HepG2 (cell line): ENCODE measurements at places on chromosomes 13 and 19. TPM values are rescaled to one million over a fixed set of nuclear protein-coding genes. Genes with fewer than 3 reads are reported as not detected.

GPR12 gene
- not detected in 2 replicates for total RNA-seq

TTYH1 gene
- 10.6 and 19.9 TPM in 2 replicates for total RNA-seq

MBD3L2 gene
- not detected in 2 replicates for total RNA-seq

PROZ gene
- total RNA-seq: 2.1 and 5.6 TPM in 2 replicates

CGB8 gene
- not detected in 2 replicates for total RNA-seq

KLK10 gene
- not detected in 2 replicates for total RNA-seq

CCDC169 gene
- 0.33 and 0.38 TPM in 2 replicates for total RNA-seq

ZNF844 gene
- total RNA-seq: 3.2 and 6.0 TPM in 2 replicates

HCN2 gene
- not detected in 2 replicates for total RNA-seq

PDCD5 gene
- 332 and 370 TPM in 2 replicates for total RNA-seq

PCDH9 gene
- total RNA-seq: 0.09 and 0.11 TPM in 2 replicates

AP1M1 gene
- 43.6 and 46.1 TPM in 2 replicates for total RNA-seq

OSCAR gene
- not detected in 2 replicates for total RNA-seq

PDS5B gene
- 24.6 and 53.7 TPM in 2 replicates for total RNA-seq

- H3K4me3 ChIP-seq: no peak overlapping the region
- DNase-seq: no peak
- no peak overlapping the region for H3K27ac ChIP-seq
Observed at GRCh38 chr13:110307767-110308655, 927 bp downstream of the COL4A2 start.

DNA sequence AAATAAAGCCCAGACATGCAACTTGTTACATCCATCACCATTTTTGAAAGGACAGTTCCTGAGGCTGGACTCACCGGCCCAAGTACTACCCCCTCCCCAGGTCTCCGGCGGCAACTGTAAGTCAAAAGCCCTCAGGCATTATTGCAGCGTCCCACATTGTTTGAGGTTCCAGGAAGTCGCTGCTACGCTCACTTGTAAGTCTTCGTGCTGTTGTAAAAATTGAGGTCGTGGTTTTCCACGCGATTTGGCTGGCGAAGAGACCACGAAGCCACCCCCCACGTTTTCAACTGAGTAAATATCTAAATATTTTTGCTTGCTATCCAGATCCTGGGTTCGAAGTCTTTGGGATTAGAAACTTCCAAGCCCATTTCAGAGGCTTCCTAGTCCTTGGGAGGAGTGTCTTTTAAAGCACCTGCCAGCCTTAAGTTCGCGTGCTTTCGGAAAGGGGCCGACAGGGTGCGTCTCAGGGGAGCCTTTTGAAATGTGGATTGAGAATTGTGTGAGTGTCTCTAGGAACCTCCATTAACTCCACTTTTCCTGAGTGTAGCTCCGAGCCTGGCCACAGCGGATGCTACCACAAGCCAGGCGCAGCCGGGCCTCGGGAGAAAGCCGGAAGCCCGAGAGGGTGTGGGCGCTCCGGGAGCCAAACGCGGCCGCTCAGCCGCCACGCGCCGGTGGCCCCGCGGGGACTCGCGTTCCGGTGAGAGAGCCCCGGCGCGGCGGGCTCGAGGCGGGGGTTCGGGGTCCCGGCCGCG lies 434 bp upstream of the FNDC3A start:
- H3K27me3 ChIP-seq: peaks cover 12% of the 10 kb centered on the region; the same call in 2 of the 3 replicates
- H3K36me3 ChIP-seq: no peaks in the 10 kb centered on the region
- H3K4me1 ChIP-seq: peaks cover 32% of the 10 kb centered on the region
- H3K4me3 ChIP-seq: peak overlapping the region; percentile 88

GRCh38 chr19:46944123-46944748 lies 75.4 kb upstream of the NPAS1 start:
- H3K36me3 ChIP-seq: peaks cover 12% of the 10 kb centered on the region
- H3K27ac ChIP-seq: peak overlapping the region; percentile 76
- no peak overlapping the region for H3K4me3 ChIP-seq
- H3K4me1 ChIP-seq: peaks cover 72% of the 10 kb centered on the region
- no peaks in the 10 kb centered on the region for H3K27me3 ChIP-seq

- peak within 1 kb of the TSS; percentile 15 for H3K27ac ChIP-seq
- DNase-seq: peak; percentile 45
- H3K27me3 ChIP-seq: no peaks in the 10 kb centered on the region
- H3K4me1 ChIP-seq: no peaks in the 10 kb centered on the region
Observed at GRCh38 chr19:19643158-19644053, at the start of gene GMIP. Gene GMIP, minus strand, starts transcription at chr19:19643657. Its CDS starts 128 bp downstream, at chr19:19643529.

- H3K36me3 ChIP-seq: no peaks in the 10 kb centered on the region
- H3K4me1 ChIP-seq: no peaks in the 10 kb centered on the region
- H3K27ac ChIP-seq: no peak overlapping the region
Observed at GRCh38 chr13:37295071-37295470, 189.6 kb upstream of the CSNK1A1L start.

GRCh38 chr19:33390101-33390907 lies 16.8 kb downstream of the CEBPG start:
- H3K36me3 ChIP-seq: peaks cover 11% of the 10 kb centered on the region; the same call in 2 of the 3 replicates
- no peak for DNase-seq
- peaks cover 56% of the 10 kb centered on the region for H3K4me1 ChIP-seq
- H3K27ac ChIP-seq: no peak overlapping the region
- no peak overlapping the region for H3K4me3 ChIP-seq
- no peaks in the 10 kb centered on the region for H3K27me3 ChIP-seq

DNA sequence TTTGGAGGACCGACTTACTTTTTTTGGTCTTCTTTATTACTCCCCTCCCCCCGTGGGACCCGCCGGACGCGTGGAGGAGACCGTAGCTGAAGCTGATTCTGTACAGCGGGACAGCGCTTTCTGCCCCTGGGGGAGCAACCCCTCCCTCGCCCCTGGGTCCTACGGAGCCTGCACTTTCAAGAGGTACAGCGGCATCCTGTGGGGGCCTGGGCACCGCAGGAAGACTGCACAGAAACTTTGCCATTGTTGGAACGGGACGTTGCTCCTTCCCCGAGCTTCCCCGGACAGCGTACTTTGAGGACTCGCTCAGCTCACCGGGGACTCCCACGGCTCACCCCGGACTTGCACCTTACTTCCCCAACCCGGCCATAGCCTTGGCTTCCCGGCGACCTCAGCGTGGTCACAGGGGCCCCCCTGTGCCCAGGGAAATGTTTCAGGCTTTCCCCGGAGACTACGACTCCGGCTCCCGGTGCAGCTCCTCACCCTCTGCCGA lies 409 bp downstream of the FOSB start:
- peak overlapping the region; percentile 91 for H3K4me3 ChIP-seq
- no peaks in the 10 kb centered on the region; the same call in 1 of the 2 replicates for H3K27me3 ChIP-seq
- DNase-seq: no peak
- peak overlapping the region; percentile 96 for H3K27ac ChIP-seq

DNA sequence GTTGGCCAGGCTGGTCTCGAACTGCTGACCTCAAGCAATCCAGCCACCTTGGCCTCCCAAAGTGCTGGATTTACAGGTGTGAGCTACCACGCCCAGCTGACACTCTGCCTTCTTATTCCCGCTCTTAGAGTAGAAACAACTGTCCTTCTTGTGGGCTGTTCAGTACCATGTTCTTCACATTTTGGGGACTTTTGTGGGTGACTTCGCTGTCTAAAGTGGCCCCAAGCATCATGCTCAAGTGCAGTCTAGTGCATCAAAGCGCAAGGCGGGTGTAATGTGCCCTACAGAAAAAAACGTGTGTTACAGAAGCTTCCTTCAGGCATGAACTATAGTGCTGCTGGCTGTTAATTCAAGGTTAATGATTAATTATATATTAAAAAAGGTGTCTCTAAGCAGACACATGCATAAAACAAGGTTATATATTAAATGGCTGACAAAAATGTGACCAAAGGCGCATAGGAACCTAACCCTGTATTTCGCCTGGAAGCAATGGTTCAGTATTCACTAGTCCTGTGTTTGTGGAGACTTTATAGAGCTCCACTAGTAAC lies 38.3 kb downstream of the ABCC4 start:
- peaks cover 49% of the 10 kb centered on the region for H3K4me1 ChIP-seq
- no peaks in the 10 kb centered on the region for H3K27me3 ChIP-seq
- no peak for DNase-seq

DNA sequence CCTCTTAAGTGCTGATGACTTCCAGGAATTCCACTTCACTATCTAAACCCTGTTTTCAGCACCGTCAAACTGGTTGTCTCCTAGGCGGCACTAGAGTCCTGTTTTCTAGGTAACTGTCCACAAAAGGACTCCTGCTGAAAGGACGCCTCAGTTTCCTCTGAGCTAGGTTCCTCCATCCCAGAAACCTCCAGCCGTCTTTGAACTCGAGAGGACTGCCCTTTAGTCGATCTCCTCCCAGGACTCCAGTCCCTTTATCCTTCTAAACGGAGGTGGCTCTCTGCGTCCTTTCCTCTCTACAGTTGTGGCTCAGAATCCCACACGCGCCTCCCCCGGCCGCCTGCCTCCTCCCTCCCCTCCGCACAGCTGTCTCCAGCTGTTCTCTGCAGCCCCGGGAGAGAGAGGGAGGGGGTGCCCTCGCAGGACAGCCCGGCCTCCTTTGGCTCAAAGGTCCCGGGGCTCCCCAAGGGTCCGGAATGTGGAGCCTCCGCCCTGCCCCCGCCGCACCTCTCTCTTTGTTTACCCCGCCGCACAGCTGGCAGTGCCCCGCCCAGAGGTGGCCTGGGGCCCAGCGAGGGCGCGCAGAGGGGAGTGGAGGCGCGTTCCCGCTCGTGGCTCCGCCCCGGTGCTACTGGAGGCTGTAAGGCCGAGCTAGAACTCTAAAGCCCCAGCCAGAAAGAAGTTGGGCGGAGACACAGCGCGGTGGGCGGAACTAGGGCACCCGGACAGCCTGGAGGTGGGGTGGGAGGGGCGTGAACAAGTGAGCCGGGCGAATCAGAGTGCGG lies 2.4 kb downstream of the LTBP4 start:
- peaks cover 62% of the 10 kb centered on the region; the same call in 2 of the 3 replicates for H3K27me3 ChIP-seq
- peak overlapping the region; percentile 39 for H3K27ac ChIP-seq
- H3K36me3 ChIP-seq: no peaks in the 10 kb centered on the region
- H3K4me1 ChIP-seq: peaks cover 73% of the 10 kb centered on the region

- no peak overlapping the region for H3K4me3 ChIP-seq
- H3K36me3 ChIP-seq: no peaks in the 10 kb centered on the region
- H3K27ac ChIP-seq: no peak overlapping the region
- peaks cover 7% of the 10 kb centered on the region; the same call in 1 of the 2 replicates for H3K4me1 ChIP-seq
- H3K27me3 ChIP-seq: no peaks in the 10 kb centered on the region
Observed at GRCh38 chr13:45238945-45239795, 38.3 kb upstream of the KCTD4 start.

- peaks cover 7% of the 10 kb centered on the region for H3K4me1 ChIP-seq
- no peaks in the 10 kb centered on the region for H3K36me3 ChIP-seq
- DNase-seq: no peak
- H3K27ac ChIP-seq: no peak overlapping the region
Observed at GRCh38 chr19:2743099-2743498, 3.3 kb upstream of the SLC39A3 start.

- no peak for DNase-seq
- no peaks in the 10 kb centered on the region for H3K27me3 ChIP-seq
- no peaks in the 10 kb centered on the region; the same call in 1 of the 2 replicates for H3K4me1 ChIP-seq
- H3K4me3 ChIP-seq: no peak overlapping the region
- no peak overlapping the region for H3K27ac ChIP-seq
Observed at GRCh38 chr19:4115050-4115817, 8.7 kb downstream of the MAP2K2 start.

GRCh38 chr13:43537124-43537523 lies 249.6 kb downstream of the ENOX1 start:
- no peaks in the 10 kb centered on the region for H3K27me3 ChIP-seq
- DNase-seq: no peak
- H3K4me1 ChIP-seq: no peaks in the 10 kb centered on the region
- H3K36me3 ChIP-seq: no peaks in the 10 kb centered on the region
- no peak overlapping the region for H3K4me3 ChIP-seq

DNA sequence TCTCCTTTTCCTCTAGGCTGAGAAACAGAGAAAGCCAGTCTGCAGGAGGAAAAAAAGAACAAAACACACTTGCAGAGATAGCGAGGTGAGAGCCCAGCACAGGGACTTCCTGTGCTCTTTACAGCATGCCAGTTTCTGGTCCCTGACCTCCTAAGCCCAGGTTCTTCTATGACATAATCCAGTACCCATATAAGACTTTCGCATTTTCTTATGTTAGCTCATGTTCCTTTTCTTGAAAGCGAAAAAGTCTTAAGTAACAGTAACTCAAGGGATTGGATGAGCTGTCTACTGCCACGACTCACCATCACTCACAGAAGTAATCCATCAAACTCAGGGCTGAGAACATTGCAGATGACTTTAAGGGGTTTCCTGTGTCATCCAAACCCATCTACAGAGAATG lies 17.4 kb downstream of the CCDC70 start:
- peaks cover 6% of the 10 kb centered on the region; the same call in 1 of the 2 replicates for H3K4me1 ChIP-seq
- DNase-seq: no peak
- no peaks in the 10 kb centered on the region for H3K27me3 ChIP-seq
- H3K27ac ChIP-seq: no peak overlapping the region
- no peak overlapping the region for H3K4me3 ChIP-seq
- H3K36me3 ChIP-seq: no peaks in the 10 kb centered on the region

GRCh38 chr19:17138937-17139598 lies 63.5 kb downstream of the MYO9B start:
- H3K4me3 ChIP-seq: no peak overlapping the region
- no peaks in the 10 kb centered on the region for H3K27me3 ChIP-seq
- H3K27ac ChIP-seq: peak overlapping the region; percentile 66
- no peaks in the 10 kb centered on the region; the same call in 1 of the 2 replicates for H3K36me3 ChIP-seq
- peak; percentile 52 for DNase-seq

- H3K4me3 ChIP-seq: no peak overlapping the region
- no peak for DNase-seq
- no peaks in the 10 kb centered on the region for H3K4me1 ChIP-seq
Observed at GRCh38 chr13:101535192-101535746, 82.8 kb downstream of the ITGBL1 start.

- no peak for DNase-seq
- no peak overlapping the region for H3K27ac ChIP-seq
- no peak overlapping the region for H3K4me3 ChIP-seq
- H3K36me3 ChIP-seq: no peaks in the 10 kb centered on the region
Observed at GRCh38 chr13:26759249-26759906, 1.2 kb downstream of the GPR12 start.

DNA sequence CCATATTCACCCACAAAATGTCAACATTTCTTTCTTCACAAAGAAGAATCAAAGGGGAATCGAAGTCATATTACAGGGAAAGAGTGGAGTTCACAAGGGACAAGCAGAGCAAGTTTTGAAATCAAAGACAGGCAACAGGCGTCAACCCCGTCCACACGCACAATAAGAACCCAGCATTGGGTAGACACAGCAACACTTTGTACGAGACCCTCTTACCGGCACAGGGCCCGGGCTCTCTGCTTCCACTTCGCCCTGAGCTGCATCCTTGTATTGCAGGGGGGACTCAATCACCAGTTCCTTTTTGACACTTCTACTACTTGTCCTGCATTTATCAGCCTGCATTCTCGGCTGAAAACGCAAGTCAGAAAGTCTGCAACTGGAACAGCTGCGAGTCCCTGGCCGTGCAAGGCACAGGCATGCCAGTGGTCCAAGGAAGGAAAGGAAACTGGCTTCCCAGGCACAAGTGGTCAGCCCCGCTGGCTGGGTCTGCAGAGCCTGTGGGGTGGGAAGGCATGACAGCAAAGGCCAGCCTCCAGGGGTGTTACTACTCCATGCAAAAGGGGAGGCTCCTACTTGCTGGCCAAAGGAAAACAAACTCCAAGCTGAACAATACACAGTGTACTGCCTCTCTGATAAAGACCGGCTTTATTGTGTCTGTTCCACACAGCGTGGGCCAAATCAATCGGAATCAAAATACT lies at the start of gene DOCK9:
Gene DOCK9, minus strand, starts transcription at position 497 of the 698 bp plus-strand sequence. Its CDS starts 155 bp downstream, at position 342.
- peak within 1 kb of the TSS; percentile 15; the same call in 1 of the 2 replicates for H3K4me3 ChIP-seq
- no peak for DNase-seq
- H3K27ac ChIP-seq: no peak within 1 kb of the TSS
- H3K4me1 ChIP-seq: peaks cover 10% of the 10 kb centered on the region; the same call in 1 of the 2 replicates
- no peaks in the 10 kb centered on the region for H3K36me3 ChIP-seq
